ENCODE measurements at places on chromosomes 3 and 15. TPM values are rescaled to one million over a fixed set of nuclear protein-coding genes. Genes with fewer than 3 reads are reported as not detected.

SLC28A1 gene
- total RNA-seq: 0.23 TPM

SPINT1 gene
- 0.20 TPM for total RNA-seq

POLR2M gene
- 81.5 TPM for total RNA-seq

PLA2G4E gene
- total RNA-seq: not detected

SUCNR1 gene
- total RNA-seq: not detected

SEMA5B gene
- total RNA-seq: 1.1 TPM

P2RY14 gene
- 1.2 TPM for total RNA-seq

ITIH1 gene
- total RNA-seq: not detected

CAMP gene
- not detected for total RNA-seq

HOMER2 gene
- total RNA-seq: 119 TPM

RHCG gene
- total RNA-seq: not detected

MAP2K5 gene
- 14.4 TPM for total RNA-seq

PLXNB1 gene
- 2.5 TPM for total RNA-seq

MAGI1 gene
- total RNA-seq: 6.1 TPM

RMDN3 gene
- total RNA-seq: 18.1 TPM

UPK1B gene
- not detected for total RNA-seq

GCNT3 gene
- not detected for total RNA-seq

SLC22A14 gene
- 0.17 TPM for total RNA-seq

FAM3D gene
- not detected for total RNA-seq

AGBL1 gene
- 13.6 TPM for total RNA-seq

SYNM gene
- total RNA-seq: 288 TPM

DLL4 gene
- 7.2 TPM for total RNA-seq

SPRED1 gene
- 6.9 TPM for total RNA-seq

SLC12A1 gene
- not detected for total RNA-seq

RARB gene
- 1.3 TPM for total RNA-seq

CCRL2 gene
- total RNA-seq: 1.6 TPM

CHDH gene
- total RNA-seq: 1.8 TPM

NEIL1 gene
- total RNA-seq: 3.4 TPM

APOD gene
- 265 TPM for total RNA-seq

RNF168 gene
- total RNA-seq: 15.0 TPM

ARPIN gene
- total RNA-seq: 10.3 TPM

EPHB1 gene
- total RNA-seq: 3.1 TPM

PCSK6 gene
- 18.2 TPM for total RNA-seq

CHRNA7 gene
- 0.95 TPM for total RNA-seq

CCDC9B gene
- 87.0 TPM for total RNA-seq

GPR149 gene
- total RNA-seq: not detected

ZBTB47 gene
- 121 TPM for total RNA-seq

CCNB2 gene
- 0.25 TPM for total RNA-seq

METTL6 gene
- total RNA-seq: 8.1 TPM

OR5K2 gene
- not detected for total RNA-seq

HIGD2B gene
- not detected for total RNA-seq

ST3GAL6 gene
- total RNA-seq: 22.9 TPM

CFAP92 gene
- 0.32 TPM for total RNA-seq

CYP1A2 gene
- not detected for total RNA-seq

CILP gene
- 5.6 TPM for total RNA-seq

NR1I2 gene
- not detected for total RNA-seq

NPAP1 gene
- not detected for total RNA-seq

SUSD5 gene
- 0.34 TPM for total RNA-seq

CCDC80 gene
- total RNA-seq: 53.5 TPM

TMEM89 gene
- total RNA-seq: not detected

PBRM1 gene
- 38.0 TPM for total RNA-seq

C3orf22 gene
- total RNA-seq: 0.12 TPM

EFHB gene
- 0.27 TPM for total RNA-seq

Measured in psoas muscle (tissue), 8 donors.